ENCODE measurements at places on chromosomes 13 and 19.

DNA sequence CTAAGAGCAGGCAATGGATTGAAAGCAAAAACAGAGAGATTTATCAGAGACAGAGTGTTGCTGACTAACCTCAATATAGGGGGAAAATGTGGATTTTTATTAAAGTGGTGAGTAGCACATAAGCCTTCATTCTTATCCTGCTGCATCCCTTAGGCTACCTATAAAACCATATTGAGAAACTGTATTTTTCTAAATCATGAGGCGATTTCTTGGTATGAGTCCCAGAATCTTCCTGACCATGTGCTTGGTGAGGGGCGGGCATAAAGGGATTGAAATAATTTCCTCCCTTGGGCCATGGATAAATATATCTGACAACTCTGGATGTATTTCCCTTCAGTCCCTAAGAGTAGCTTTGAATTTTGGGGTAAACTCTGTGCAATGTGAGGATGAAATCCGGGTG, 72.8 kb downstream of the EFNB2 start:
- no peak for DNase-seq

- no peak for DNase-seq
These were observed 167.4 kb upstream of the OBI1 start for GRCh38 chr13:78826312-78826711.

DNA sequence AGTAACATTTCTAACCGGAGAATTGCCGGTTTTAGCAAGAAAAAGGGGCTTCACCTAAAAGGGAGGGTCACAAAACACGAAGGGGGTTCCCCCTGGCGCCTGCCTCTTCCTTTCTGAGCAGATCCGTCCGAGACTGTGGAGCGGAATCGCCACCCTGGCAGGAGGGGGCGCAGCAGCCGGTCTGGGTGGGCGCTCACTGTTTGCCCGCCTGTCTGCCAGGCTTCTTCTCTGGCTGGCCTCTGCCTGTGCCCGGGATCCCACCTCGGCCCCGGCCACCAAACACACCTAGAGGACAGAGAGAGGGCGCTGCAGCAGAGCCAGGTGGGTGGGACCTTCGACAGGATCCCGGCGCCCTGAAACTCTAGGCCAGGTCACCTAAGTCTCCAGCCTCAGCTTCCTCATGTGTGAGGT, 15.6 kb downstream of the LSM4 start:
- DNase-seq, result peak; percentile 30

DNA sequence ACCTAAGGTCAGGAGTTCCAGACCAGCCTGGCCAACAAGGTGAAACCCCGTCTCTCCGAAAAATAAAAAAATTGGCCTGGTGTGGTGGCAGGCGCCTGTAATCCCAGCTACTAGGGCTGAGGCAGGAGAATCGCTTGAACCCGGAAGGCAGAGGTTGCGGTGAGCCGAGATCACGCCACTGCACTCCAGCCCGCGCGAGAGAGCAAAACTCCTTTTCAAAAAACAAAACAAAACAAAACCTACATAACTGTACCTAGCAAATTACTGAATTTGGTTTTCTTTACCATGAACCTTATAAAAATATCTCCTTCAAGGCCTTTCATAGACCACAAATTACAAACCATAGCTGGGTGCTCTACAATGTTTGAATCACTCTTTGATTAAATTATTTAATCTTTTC, 760 bp downstream of the ZNF91 start:
- DNase-seq, result peak; percentile 39

- DNase-seq, result no peak
These were observed 21.0 kb upstream of the DPP9 start for GRCh38 chr19:4744451-4745174.

DNA sequence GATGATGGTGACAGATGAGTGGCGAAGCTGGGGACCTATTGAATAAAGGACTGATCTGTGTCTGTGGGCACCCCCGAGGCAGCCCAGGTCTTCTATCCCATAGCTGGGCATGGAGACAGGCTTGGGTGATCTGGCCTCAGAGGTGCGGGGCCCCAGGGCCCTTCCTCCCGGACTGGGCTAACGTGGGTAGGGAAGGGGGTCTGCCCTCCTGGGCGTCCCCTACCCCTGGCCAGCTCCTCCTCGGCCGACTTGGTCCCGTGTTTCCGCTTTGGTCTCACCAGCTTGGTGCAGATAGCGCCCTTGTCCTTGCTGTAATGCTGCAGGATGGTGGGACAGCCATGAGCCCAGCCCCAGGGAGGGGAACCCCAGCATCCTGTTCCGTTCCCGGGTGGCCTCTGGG, 3.3 kb downstream of the MATK start:
- DNase-seq, result no peak

DNA sequence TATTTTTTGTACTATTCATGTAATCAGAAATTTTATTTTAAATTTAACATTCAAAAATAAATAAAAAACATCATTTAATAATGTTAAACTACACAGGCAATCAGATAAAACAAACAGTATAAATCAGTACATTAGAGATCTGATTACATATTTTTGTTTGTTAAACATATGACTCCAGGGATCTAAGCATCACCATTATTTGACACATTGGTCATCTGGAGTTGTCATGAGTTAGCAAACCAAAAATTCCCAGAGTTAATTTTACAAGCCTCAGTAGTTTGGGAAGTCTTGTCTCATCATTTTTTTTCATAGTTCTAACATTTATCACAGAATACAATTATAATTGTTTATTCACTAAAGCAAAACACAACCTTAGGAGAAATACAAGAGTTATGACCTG, 770.8 kb upstream of the SLITRK6 start:
- no peak for DNase-seq

GRCh38 chr19:34985249-34986022, 14.7 kb upstream of the GRAMD1A start:
- DNase-seq, result no peak

GRCh38 chr13:98523455-98524102, 53.3 kb downstream of the STK24 start:
- DNase-seq, result no peak

- DNase-seq, result peak; percentile 25
These were observed 33.6 kb downstream of the ZNF383 start for GRCh38 chr19:37251308-37252229.

DNA sequence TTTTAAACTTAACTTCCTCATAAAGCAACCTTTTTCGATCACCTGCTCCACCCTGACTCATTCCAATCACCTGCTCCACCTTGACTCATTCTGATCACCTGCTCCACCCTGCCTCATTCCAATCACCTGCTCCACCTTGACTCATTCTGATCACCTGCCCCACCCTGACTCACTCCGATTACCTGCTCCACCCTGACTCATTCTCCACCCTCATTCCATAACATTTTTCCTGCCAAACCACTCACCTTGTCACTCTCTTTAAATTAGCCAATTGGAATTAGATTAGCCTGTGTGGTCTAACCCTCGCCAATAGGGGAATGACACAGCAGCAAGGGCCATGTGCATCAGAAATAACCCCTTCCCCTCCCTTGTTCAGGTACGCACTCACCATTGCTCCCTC, 31.9 kb upstream of the ZNF83 start:
- no peak for DNase-seq

DNA sequence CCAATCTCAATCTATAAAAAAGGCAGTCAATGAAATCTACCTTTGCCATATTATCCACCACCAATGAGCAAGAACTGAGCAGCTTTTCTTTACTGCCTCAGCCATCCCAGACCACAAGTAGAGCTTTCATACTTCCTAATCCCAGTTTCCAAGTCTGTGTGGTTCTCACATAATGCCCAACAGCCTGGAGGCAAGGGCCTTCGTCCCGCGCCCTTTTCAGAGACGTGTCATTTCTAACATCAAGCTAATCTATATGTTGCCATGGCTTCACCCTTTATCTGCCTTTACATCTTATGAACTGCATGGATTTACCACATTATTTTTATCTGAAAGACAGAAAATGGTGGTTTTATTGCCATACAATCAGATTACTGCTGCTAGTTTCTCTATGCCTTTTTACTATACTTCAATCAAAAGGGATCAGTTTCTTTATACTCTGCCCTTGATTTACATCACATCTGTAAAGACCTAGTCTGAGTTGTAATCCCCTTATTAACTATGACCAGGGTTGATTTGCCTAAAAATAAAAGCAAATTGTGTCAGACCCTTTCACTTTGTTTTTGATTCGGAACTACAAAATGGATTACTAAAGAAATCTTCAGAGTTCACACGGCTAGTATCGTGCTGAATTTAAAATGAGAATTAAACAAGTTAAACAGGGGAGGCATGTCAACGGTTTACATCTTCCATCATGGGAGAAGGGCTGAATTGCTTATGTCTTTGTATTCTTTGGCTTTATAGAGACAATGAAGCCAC, 5.9 kb downstream of the EFNB2 start:
- DNase-seq, result no peak

DNA sequence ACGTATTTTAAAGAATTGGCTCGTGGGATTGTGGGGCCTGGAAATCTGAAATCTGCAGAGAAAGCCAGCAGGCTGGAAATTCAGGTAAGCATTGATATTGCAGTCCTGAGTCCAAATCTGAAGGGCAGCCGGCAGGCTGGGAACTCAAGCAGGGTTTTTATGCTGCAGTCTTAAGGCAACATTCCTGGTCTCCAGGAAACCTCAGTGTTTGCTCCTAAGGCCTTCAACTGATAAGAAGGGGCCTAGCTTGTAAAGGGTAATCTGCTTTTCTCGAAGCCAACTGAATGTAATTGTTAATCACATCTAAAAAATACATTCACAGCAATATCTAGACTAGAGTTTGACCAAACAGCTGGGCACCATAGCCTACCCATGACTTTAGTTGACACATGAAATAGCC, 154.4 kb downstream of the EFNB2 start:
- DNase-seq, result no peak

DNA sequence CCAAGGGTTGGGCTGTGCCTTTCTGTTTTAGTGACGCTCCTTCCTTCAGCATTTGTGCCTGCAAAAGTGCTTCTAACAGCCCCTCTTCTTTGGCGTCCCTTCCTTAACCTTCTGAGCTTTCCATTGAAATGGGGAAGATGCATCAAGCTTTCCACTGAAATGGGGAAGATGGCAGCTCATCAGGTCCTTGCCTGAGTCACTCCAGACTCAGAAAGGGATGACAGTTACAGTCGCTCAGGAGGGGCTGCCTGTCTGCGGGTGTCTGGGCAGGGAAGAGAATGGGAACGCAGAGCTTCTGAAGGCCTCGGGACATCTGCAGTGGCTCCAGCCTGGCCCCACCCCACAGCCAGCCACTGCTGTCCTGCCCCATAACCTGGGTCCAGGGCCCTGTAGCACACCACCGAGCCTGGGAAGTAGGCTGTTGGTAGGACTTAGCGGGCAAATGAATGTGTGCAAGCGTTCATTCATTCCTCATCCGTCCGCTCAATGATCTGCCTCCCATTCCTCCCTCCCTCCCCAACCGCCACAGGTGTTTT, 9.8 kb downstream of the AP1M1 start:
- no peak for DNase-seq

- DNase-seq, result peak; percentile 48
These were observed 38.9 kb upstream of the KATNAL1 start for GRCh38 chr13:30346153-30346788.

- DNase-seq, result no peak
These were observed 416 bp downstream of the BCKDHA start for GRCh38 chr19:41398050-41398418.

DNA sequence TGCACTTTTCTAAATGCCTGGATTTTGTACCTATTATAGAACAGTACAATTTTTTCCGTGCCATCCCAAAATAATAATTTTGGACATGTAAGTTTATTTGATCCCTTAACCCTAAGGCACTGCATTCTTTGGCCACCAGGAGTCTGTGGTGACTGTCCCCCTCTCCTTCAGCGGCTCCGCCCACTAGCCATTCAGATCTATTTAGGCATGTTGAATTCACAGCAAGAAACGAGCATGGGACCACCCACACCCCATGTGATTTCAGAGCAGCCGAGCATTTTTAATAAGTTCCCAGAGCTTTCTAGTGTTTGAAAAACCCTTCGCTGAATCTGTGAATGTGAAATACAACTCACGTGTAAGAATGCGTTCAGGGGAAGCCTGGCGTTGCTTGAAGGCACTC, 567.5 kb downstream of the MYO16 start:
- no peak for DNase-seq

DNA sequence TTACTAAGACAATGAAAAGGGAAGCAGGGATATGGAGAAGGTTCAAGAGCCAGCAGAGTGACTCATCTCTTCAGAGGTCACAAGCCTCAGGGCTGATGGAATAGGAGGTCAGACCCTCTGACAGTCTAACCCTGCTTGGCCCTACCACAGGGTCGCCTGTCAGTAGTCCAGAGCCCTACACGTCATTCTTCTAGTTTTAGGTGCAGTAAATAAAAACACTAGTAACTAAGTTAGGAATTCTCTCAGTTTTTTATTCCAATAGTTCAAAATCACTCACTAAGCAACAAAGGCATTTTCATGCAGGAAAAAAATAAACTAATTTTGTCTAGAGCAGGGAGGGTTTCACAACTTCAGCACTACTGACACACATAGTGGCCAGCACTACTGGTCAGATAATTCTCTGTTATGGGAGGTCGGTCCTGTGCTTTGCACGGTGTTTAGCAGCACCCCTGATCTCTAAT, 27.2 kb downstream of the FOXO1 start:
- no peak for DNase-seq

DNA sequence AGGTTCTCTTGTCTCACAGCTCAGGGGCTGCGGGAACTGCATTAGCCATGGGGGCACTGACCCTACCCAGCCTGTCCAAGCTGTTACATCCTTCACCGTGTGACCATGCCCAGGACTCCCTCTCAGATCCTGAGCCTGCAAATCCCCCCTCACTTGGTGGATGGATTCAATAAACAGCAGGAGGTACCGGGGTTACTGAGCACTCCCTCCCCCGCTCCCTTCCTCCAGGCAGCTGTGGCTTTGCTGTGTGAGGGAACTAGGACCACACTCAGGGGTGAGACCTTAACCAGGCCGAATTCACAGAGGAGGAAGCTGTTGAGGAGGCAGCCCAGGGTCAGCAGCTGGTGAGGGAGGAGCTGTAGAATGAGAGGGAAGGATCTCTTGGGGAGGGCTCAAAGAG, 27.0 kb upstream of the CEACAM1 start:
- DNase-seq, result no peak

DNA sequence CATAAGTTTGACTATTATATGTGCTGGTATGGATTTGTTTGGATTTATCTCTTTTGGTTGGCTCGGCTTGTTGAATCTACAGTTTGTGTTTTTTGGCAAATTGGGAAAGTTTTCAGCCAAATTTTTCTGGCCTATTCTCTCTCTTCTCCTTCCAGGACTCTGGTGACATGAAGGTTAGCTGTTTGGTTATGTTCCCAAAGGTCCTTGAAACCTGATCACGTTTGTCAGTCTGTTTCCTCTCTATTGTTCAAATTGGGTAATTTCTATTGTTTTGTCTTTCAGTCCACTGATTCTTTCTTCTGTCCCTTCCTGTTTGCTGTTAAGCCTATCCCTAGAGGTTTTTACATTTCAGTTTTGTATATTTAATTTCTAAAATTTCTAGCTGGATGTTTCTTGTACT, 81.5 kb upstream of the SHISA2 start:
- DNase-seq, result no peak

- no peak for DNase-seq
These were observed 50.1 kb downstream of the PCCA start for GRCh38 chr13:100138859-100139491.

DNA sequence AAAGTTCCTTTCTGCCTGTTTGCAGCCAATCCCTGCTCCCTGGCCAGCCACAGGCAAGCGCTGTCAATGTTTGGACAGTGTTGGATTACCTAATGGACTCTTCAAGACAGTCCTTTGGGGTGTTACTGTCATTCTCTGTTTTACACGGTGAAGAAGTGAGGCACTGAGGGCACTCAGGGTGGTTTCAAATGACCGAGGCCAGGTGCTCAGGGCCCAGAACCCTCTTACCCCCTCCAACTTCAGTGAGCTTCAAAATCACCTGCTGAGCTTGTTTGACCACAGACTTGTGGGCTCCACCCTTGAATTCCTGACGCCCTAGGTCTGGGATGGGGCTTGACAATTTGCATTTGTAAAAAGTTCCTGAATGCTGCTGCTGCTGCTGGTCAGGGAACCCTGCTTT, 97.9 kb downstream of the GGACT start:
- no peak for DNase-seq

Data from T-helper 9 cell (primary cell).